ENCODE measurements at places on chromosomes 1 and 21. TPM values are rescaled to one million over a fixed set of nuclear protein-coding genes. Genes with fewer than 3 reads are reported as not detected.

The PRDM16 gene
- polyA plus RNA-seq = not detected

The SMPDL3B gene
- polyA plus RNA-seq = 1.1 TPM

The MSH4 gene
- polyA plus RNA-seq = 0.12 TPM

The SPRR2G gene
- not detected for polyA plus RNA-seq

The PLEKHN1 gene
- polyA plus RNA-seq = 0.52 TPM

The FAM163A gene
- not detected for polyA plus RNA-seq

The SH2D2A gene
- 21.4 TPM for polyA plus RNA-seq

DNA sequence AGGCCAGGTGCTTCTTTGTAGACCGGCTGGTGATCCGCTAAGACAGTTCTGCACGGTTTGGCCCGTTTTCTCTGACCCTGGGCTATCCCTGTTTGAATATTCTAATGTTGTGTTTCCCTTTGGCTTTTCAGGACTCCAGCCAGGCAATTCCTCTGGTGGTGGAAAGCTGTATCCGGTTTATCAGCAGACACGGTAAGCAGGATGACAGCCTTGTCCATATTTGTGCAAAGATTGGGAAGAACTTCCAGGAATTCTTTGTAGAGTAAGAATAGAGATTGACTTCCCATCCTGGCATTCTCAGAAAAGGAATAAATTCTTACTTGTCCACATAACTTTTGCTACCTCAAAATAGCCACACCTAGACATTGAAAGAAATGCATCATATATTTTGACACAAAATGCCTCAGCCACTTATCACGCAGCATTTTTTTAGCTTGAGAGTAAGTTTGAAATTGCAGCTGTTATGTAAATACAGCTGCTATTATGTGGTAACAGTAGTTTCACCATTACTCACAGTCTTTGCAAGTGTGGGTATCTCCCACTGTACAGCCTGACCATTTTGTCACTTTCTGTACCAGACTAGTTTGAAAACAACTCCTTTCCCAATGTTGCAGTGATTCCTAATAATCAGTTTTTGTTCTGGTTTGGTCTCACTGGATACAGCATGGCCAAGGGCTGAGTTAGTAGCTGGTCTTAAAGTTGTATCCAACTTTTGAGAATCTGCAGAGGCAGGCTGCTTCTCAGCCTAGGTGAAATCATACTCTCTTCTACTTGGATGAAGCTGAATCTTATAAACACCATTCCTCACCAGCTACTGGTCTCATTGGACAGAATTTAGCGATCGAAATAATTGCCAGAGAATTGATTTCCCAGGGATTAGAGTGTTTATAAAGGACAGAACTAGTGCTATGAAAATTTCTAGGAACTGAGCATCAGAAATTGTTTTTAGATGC, 40.0 kb upstream of the IKBKE start:
- no peak for DNase-seq

- no peak for DNase-seq
Observed at GRCh38 chr1:187960125-187960638, 1131.4 kb downstream of the PLA2G4A start.

DNA sequence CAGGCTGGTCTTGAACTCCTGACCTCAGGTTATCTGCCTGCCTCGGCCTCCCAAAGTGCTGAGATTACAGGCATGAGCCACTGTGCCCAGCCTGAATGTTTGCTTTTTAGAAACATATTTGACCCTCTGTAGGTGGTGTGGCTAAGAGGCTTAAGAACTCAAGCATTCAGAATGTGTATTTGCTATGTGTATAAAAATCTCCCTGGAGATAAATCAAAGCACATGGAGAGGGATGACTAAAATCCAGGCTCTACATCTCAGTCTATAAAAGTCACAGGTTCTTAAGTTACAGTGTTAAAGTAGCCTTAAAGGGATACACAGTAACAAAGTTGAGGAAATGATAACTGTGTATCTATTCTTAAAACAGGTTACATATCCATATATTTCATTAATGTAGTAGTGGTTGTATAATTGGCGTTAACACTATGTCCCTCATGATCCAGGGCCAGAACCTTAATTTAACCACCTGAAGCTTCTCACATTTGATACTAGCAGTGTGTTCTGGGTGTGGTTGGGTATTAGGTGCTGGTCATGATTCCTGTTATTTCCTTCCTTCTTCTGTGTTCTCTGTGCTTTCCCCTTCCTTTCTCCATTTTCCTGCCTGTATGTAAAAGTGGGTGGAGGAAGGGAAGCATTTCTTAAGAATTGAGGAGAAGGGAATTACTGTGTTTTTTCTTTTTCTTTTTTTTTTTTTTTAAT, 16.2 kb downstream of the GIPC2 start:
- DNase-seq = no peak

DNA sequence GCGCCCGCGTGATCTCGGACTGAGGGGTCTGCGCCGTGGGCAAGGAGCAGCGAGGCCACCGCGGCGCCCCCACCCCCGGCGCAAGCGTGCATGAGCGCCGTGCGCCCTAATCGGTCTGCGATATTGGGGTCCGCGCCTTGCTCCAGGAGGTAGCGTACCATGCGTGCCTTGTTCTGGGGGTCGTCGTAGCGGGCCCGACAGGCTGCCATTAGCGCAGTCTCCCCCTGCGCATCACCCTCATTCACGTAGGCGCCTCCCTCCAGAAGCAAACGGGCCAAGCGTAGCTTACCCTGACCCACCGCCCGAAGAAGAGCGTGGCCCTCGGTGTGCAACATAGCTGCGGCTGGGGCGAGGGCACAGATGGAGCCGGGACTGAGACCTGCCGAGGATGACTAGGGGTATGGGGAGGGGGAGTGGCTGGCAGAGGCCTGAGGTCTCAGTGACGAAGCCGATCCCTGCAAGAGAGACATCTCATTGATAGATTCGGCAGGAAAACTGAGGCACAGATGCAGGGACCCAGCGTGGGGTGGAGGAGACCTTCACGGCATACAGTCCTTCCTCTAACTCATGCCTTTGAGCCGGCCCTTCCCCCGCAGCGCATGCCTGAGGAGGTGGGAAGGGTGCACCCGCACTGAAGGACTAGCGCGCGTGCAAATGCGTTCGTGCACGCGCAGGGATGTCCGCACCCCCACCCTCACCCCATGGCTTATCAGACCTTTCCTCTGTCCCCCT, 2.8 kb downstream of the ANKRD34A start:
- DNase-seq = peak; percentile 37

DNA sequence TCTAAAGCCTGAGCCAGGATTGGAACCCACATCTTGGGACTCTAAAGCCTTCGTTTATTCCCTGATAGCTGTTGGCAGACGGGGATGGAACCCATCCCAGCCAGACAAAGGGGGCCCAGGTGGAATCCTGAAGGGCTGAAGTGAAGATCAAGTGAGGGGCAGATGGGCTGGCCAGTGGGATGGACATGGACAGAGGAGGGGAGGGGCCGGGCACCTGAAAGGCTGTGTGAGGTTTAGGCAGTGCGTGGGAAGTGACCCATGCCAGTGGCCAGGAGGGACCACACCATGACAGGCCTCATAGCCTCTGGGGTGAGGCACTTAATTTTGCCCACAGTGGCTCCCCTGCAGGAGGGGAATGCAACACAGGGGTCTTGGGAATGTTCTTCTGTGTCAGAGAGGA, 44.6 kb upstream of the DMRTB1 start:
- no peak for DNase-seq

- no peak for DNase-seq
Observed at GRCh38 chr1:13661539-13661938, 38.4 kb upstream of the PRDM2 start.

DNA sequence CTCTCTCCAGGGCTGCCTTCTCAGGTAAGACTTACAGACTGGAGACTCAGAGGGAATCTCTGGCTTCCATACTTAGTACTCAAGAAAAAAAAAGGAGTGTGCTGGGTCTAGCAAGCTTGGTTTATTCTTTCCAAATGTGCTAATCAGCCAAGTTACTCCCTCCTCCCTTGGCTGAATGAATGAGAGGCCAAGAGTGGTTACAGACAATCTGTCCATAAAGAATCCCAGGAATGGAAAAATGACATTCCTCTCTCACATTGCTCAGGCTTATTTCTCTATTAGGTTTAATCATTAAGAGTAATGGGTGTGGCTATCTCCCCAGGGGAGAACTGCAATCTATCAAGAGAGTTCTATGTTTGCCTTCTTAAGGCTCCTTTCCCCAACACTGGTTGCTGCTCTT, 547.3 kb upstream of the PLXNA2 start:
- DNase-seq = no peak

- DNase-seq = no peak
Observed at GRCh38 chr21:38401191-38401926, 96.9 kb downstream of the ERG start.

DNA sequence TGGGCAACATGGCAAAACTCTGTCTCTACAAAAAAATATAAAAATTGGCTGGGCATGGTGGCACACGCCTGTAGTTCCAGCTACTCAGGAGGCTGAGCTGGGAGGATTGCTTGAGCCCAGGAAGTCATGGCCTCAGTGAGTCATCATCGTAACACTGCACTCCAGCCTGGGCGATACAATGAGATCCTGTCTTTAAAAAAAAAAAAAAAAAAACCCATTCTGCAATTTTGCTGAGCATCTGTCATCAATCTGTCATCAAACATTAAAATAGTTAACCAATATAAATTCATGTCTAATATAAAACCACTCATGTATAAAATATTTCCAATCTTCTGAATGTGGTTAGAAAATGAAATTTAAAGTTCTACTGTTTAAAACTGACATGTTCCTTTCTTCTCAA, 56.9 kb downstream of the LPAR3 start:
- no peak for DNase-seq

GRCh38 chr1:7729761-7730160, 41.3 kb upstream of the VAMP3 start:
- no peak for DNase-seq

DNA sequence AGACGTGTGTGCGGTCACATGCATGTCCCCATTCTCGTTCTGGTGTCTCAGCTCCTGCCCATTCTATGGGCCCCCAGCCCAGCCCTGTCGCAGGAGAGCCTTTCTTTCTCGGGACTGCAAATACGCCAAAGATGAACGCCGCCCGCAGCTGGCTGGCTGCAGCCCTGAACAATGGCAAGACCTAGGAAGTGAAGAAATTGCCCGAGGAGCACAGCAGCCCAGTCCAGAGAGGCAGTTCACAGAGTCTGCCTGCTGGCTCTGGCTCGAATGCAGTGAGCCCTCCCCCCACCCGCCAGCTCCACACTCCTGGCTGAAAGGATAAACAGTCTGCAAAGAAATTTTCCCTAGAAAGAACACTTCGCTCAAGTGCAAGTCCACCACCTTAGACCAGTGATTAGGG, 23.3 kb downstream of the PAX7 start:
- DNase-seq = no peak

DNA sequence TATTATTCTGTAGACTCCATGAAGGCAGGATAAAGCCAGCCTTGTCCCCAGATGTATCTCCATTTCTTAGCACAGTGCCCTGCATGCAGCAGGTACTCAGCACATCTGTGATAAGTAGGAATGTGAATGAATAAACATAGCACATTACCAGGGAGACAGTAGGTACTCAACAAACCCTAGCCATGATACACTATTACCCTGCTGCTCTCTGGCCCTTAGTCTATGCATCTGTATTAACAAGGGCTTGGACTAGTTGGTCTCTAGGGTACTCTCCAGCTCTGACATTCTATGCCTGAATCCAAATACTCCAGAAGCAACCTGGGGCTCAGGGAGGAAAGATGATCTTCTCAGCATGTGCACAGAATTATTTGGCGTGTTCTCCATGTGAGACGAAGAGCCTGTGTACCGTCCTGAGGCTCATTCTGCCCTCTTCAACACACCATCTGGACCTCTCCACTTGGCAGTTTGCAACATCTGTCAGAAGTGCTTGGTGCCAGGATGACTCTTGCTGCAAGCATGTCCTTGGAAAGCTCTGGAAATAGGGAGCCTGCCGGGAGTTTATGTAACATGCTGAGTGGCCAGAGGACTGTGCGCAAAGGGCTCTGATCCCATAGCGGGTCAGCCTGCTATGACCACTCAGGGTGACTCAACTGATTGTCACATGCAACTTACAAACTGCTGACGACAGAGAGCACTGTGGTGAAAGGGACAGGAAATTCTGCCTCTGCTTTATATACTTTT, 228.2 kb upstream of the USP24 start:
- no peak for DNase-seq

- no peak for DNase-seq
Observed at GRCh38 chr1:41666981-41667631, 182.6 kb upstream of the EDN2 start.

GRCh38 chr1:7295946-7296345, 475.1 kb upstream of the VAMP3 start:
- no peak for DNase-seq

GRCh38 chr1:226939438-226940028, 561 bp upstream of the COQ8A start:
- peak; percentile 64 for DNase-seq
